ENCODE measurements at places on chromosomes 2 and 18. TPM values are rescaled to one million over a fixed set of nuclear protein-coding genes. Genes with fewer than 3 reads are reported as not detected.

- no peak for DNase-seq
Measured at GRCh38 chr18:73688851-73689711, 458.6 kb downstream of the FBXO15 start.

- DNase-seq, result peak; percentile 57
Measured at GRCh38 chr18:54222922-54223567, 1.4 kb downstream of the MBD2 start.

- no peak for DNase-seq
Measured at GRCh38 chr18:24071779-24072178, 57.2 kb downstream of the TTC39C start.

Gene CDK5R2
- not detected for total RNA-seq

Measured in activated T-cell treated with anti-CD3 and anti-CD28 coated beads, Interleukin-2, amount 50 U/mL, for 72 hours (primary cell).